Amniotic stem cell (primary cell): ENCODE measurements at places on chromosomes 2 and 18.

- no peak for DNase-seq
Observed at GRCh38 chr2:163626639-163627109, 109.1 kb downstream of the FIGN start.

DNA sequence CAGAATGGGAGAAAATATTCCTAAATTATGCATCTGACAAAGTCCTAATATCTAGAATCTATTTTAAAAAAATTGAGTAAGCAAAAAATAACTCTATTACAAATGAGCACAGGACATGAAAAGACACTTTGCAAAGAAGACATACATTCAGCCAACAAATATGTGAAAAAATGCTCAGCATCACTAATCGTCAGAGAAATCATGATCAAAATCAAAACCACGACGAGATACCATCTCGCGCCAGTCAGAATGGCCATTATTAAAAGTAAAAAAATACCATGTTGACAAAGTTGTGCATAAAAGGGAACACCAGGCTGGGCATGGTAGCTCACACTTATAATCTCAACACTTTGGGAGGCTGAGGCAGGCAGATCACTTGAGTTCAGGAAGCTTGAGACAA lies 63.5 kb downstream of the EVA1A start:
- no peak for DNase-seq

- DNase-seq = no peak
Observed at GRCh38 chr2:150672311-150672710, 184.8 kb upstream of the RND3 start.

- no peak for DNase-seq
Observed at GRCh38 chr18:26792661-26793060, 72.8 kb downstream of the AQP4 start.

DNA sequence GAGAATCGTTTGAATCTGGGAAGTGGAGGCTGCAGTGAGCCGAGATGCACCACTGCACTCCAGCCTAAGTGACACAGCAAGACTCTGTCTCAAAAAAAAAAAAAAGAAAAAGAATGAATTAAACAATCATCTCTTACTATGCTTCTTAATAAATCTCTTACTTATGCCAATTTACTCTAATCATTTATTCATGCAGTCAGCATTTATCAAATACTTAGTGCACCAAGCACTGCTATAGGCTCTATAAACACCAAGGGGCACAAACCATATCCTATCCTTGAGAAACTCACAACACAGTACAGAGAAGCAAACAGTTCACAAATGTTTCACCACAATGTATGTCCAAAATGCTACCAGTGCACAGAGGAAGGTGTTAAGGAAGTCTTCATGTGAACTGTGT lies 189.4 kb downstream of the PDE11A start:
- no peak for DNase-seq
